CD4-positive, alpha-beta memory T cell (primary cell): ENCODE measurements at places on chromosomes 1 and 21.

DNA sequence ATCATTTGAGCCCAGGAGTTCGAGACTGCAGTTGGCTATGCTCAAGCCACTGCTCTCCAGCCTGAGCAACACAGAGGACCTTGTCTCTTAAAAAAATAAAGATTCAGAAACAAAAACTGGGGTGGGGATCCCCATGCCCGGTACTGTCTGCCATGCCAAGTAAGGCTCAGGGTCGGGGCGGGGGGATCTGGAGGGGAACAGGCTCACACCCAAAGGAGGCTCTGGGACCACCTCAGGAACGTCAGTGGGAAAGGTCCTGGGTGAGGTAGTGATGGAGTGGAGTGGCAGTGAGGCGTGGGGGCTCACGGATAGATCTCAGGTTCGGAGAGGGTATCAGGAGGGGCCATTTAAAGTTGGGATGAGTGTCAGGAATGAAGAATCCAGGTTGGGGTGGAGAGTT is 765 bp upstream of the S100A4 start:
- DNase-seq, result no peak

DNA sequence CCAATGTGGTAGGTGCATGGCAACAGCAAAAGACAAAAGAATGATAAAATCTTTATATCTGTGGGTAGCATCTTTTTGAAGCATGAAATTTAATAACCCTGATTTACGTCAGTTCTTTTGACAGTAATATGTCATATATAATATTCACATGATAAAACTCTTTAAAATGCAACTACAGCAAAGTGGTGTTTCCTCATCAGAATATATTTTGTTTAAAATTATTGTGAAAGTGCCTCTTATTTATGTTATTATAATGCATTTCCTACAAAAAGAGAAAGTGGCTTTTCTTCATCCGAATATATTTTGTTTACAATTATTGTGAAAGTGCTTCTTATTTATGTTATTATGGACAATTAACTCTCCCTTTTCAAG is 46.9 kb upstream of the EEIG2 start:
- DNase-seq, result no peak

- no peak for DNase-seq
Measured at GRCh38 chr1:64848136-64848535, 103.3 kb downstream of the RAVER2 start.

GRCh38 chr1:174958396-174958795 is 41.4 kb upstream of the CACYBP start:
- DNase-seq, result no peak

GRCh38 chr1:107919953-107920352 is 45.0 kb downstream of the VAV3 start:
- no peak for DNase-seq
